ENCODE measurements at places on chromosomes 7 and 10.
A peak's percentile ranks its signal among the peaks of the same experiment; 100 is the strongest.

- no peak for DNase-seq
These were observed 14.3 kb downstream of the RHEB start for GRCh38 chr7:151505433-151505832.

DNA sequence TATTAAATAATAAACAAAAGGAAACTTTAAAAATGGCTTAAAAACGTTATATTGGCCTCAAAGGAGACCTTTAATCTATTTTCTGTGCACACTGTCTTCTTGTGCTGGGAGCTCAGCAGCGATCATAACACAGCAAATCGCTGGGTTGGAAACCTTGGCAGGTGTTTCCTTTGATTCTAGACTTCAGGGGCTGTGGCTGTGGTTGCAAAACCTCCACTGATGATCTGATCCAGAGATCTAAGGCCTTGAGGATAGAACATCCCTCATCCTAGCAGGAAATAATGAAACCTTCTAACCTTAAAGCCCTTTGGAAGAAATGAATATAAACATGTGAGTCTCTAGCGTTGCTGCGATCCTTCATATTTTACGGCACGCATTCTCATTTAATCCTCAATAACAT is 29.8 kb downstream of the CDHR3 start:
- DNase-seq = no peak

DNA sequence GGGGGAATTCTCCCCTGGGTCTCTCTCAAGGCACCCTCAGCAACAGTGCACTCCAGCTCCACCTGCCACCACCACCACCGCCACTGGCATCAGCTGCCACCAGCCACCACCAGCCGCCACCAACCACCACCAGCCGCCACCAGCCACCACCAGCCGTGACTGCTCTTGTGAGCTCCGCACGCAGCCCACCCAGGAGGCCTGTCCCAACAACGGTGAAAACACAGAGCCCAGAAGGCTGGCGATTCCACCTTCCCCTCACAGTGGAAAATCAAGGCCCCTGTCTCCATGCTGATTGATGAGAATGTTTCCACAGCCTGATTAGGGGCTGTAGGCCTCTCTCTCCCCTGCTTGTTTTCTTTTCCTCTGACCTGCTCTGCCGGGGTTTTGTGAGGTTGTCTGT is 41.1 kb downstream of the COBL start:
- DNase-seq = no peak

DNA sequence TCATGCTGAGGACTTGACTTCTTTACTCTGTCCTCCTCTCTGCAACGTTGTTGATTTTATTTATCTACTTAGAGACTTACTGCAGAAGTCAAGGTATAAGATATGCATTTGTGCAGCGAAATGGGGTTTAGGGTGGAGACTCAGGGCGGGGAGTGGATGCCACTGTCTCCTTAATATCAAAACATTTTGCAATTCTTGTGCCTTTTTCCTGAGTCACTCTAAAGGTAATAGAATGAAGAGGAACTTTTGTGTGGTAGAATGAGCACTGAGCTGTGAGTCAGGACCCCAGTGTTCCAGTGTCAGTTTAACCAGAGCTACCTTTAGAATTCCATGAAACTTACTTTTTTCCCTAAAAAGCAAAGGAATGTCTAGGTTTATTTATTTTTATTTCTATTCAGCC is 78.2 kb downstream of the VTI1A start:
- DNase-seq = peak; percentile 3

- no peak for DNase-seq
These were observed at the start of gene CDK5 for GRCh38 chr7:151057506-151057988. Gene CDK5, minus strand, starts transcription at chr7:151057897. Its CDS starts 49 bp downstream, at chr7:151057848.

DNA sequence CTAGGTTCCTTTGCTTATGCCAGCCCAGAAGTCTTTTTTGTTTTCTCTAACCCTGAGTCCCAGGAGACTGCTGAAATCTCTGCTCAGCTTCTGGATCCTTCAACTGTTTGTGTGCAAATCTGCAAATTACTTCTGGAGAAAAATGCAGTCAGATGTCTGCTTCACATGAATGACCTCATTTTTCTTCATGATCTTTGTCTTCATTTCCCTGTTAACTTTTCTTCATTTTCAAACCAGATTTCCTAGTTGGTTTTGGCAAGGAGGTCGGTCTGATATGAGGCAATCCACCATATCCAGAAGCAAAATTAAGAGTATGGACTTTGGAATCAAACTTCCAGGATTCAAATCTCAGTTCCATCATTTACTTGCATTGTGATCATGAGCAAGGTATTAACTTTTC is 66.8 kb downstream of the ZNF503 start:
- peak; percentile 27 for DNase-seq

DNA sequence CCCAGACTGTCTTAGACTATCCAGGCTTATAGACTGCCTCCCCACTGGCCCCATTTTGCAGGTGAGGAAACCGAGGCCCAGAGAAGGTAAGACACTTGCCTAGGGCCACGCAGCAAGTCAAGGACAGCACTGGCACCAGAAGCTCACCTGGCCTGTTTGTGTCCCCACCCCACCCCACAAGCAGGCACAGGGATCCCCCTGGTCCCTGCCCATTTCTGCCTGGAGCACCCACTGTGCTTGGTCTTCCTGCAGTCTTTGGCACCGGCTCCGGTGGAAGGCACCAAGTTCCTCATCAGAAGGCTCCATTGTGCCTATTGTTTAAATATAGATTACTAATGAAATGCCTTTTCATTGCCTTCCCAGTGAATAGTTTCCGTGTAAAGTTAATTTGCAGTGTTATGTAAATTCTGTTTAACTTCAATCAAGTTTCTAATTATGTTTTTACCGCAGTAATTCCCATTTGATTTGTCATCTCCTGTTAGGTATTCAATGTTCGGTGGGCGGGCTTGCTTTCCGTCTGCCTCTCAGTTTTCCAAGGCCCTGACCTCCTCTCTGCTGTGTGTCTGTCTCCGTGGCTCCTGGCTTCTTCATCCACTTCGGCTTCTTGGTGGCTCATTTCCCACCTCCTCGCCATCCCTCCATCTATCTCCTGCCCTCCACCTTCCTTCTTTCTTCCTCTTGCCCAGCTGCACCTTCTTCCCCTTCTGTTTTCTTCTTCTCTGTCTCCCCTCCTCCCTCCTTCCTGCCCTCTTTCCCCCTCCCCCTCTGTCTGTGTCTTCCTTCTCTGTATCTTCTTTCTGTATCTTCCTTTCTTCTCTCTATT is 75.8 kb downstream of the ZMIZ1 start:
- peak; percentile 64 for DNase-seq

DNA sequence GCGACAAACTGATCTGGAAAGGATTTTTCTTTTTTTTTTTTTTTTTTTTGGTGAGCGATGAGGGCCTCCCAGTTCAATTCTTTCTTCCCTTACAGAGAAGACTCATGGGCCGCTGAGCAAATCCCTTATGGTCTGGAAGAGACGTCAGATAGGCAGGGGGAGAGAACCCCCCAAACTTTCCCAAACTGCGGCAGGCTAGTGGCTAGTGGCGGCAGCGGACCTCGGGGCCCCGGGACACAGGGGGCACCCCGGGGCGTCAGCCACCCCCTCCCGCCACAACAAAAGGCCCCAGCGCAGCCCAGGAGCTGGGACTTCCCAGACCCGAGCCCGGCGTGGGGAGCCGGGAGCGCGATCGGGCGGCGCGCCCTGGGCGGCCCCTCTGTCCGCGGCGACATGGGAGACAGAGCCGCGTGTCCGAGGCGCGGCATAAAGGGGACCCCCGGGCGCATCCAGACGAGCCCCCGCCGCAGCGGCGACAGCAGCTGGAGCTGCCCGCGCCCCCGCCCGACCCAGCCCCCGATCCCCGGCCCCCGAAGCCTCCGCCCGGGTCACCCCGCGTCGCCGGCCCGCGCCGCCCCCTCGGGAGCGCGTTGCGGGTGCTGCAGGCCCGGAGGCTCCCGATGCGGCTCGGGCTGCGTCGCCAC is 755 bp downstream of the FAM171A1 start:
- peak; percentile 32 for DNase-seq

DNA sequence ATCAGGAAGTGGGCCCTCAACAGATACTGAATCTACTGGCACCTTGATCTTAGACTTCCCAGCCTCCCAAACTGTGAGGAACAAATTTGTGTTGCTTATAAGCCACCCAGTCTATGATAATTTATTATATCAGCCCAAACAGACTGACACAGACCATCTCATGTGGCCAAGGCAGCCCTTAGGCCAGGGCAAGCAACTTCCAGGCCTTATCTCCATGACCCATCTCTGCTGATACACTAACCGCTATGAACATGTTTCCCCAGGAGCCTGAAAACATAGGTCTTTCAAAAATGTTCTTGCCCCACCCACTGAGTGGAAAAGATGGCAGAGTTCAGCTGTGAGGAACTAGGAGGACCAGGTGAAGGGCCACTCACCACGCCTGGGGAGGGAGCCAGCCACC is 3.2 kb upstream of the BLOC1S2 start:
- DNase-seq = no peak

- DNase-seq = no peak
These were observed 50.3 kb downstream of the FAM53B start for GRCh38 chr10:124693801-124694416.

GRCh38 chr7:13988731-13989125 is 738 bp downstream of the ETV1 start:
- DNase-seq = no peak

DNA sequence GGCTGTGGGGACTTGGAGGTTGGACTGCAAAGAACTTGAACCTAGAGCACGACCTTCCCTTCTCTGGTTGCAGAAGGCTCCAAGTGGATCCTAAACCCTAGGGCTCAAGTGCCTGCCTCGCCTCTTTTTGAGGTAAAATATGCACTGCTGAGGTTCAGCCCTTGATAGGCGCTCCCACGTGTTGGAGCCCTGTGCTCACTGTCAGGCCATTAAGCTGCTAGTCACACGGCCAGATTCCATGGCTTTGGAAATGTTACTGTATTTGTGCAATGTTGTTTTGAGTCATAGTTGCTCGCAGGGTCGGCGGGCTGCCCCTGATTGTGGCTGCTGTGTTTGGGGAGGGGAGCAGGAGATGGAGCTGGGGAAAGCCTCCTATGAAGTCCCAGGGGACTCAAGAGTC is 39.8 kb upstream of the PCBD1 start:
- no peak for DNase-seq

DNA sequence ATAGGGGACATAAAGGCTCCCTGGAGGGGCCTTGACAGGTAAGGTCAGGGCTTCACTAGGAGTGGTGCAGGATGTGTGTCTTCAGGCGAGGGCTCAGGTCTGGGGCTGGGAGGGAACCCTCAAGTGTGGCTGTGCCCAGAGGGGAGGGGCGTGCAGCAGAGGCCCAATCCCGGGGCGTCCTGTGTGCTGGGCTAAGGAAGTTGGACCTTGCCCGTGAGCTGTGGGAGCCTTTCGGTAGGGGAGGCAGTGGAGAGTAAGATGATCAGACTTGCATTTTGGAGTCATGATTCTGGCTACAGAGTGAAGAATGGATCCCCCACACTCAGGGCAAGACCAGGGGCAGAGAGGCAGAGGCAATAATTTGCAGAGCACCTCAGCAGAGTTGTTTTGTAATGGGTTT is 145.4 kb downstream of the BUB3 start:
- DNase-seq = no peak

DNA sequence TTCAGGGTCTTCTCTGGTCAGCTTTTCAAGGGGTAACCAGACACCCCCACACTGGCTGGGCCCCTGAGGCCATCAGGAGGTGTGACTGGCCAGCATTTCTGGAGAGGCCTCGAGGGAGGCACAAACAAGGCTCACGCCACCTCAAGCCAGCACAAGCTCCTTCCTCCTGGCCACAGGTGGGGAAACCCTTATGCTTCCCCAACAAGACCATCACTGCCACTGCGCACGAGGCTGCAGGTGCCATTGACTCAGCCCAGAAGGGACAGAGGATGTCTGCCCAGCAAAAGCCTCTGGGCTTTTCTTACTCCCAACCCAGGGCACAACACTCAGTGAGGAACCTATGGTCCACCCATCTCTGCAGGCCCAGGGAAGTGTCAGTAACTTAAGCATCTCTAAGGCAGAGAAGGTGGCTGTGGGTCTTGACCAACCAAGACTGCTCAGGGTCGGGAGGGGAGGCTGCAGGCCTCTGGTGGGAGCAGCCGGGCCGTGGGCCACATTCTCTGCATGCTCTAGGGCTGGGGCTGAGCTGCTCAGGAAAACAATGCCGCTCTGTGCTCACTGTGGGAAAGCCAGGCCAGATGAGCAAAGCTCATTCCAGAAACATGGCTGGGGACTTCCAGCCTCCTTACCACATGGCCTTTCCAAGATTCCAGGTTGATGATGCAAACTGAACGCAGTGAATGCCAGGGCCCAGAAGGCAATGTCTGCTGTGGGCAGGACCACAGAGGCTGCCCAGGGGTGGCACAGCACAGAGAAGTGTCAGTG is 24.2 kb upstream of the RASSF4 start:
- peak; percentile 93 for DNase-seq

DNA sequence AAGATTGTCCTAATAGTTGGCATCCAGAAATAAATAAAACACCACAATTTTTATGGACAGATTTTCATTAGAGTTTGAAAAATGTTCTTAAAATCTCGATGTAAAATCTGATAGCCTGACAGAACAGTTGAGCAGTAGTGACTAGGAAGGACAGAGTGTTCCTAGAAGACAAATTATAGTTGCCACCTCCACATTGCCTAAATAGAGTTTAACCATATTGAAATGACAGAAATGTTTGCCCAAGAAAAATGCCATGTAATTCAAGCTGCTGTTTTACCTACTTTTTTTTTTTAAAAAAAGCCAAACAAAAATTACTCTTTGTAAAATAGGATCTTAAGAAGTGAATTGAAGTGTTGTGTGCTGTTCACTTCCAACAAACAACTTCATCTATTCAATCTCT is 8.9 kb upstream of the HERC4 start:
- DNase-seq = no peak

GRCh38 chr7:81501220-81501619 is 268.6 kb downstream of the HGF start:
- peak; percentile 47 for DNase-seq

- DNase-seq = peak; percentile 5
These were observed 237.9 kb downstream of the ADARB2 start for GRCh38 chr10:1499359-1499957.

GRCh38 chr10:23514321-23514720 is 75.4 kb downstream of the OTUD1 start:
- DNase-seq = no peak

GRCh38 chr10:130372866-130373265 is 236.7 kb downstream of the GLRX3 start:
- DNase-seq = no peak

GRCh38 chr7:2149672-2150444 is 82.9 kb downstream of the MAD1L1 start:
- no peak for DNase-seq

Data from fibroblast of skin of back (primary cell).